ENCODE measurements at places on chromosomes 16 and 17.
A peak's percentile ranks its signal among the peaks of the same experiment; 100 is the strongest.

GRCh38 chr17:41483531-41483930, 2.6 kb upstream of the KRT35 start:
- DNase-seq = no peak

- DNase-seq = peak; percentile 50
Observed at GRCh38 chr17:65278050-65278819, 141.1 kb downstream of the RGS9 start.

- peak; percentile 86 for DNase-seq
Observed at GRCh38 chr17:35242158-35242804, 591 bp upstream of the SLFN5 start.

- no peak for DNase-seq
Observed at GRCh38 chr17:79562931-79563210, 48.0 kb downstream of the RBFOX3 start.

- DNase-seq = no peak
Observed at GRCh38 chr17:12463102-12463501, 202.6 kb upstream of the MYOCD start.

GRCh38 chr17:65037157-65037556, 19.4 kb downstream of the GNA13 start:
- no peak for DNase-seq

DNA sequence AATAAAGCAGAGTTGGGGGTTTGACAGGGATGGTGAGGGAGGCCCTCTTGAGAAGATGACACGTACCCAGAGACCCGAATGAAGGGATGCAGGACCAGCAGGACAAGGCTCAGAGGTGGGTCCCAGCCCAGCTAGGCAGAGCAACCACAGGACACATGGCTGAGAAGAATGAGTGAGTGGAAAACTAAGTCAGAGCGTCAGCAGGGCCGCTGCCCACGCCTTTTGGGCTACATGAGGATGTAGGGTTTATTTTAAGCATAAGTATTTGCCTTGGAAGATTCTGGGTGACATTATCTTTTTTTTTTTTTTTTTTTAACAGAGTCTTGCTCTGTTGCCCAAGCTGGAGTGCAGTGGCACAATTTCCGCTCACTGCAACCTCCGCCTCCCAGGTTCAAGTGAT, 176.0 kb downstream of the TMEM132E start:
- DNase-seq = no peak
